ENCODE measurements at places on chromosomes 6 and 20.

DNA sequence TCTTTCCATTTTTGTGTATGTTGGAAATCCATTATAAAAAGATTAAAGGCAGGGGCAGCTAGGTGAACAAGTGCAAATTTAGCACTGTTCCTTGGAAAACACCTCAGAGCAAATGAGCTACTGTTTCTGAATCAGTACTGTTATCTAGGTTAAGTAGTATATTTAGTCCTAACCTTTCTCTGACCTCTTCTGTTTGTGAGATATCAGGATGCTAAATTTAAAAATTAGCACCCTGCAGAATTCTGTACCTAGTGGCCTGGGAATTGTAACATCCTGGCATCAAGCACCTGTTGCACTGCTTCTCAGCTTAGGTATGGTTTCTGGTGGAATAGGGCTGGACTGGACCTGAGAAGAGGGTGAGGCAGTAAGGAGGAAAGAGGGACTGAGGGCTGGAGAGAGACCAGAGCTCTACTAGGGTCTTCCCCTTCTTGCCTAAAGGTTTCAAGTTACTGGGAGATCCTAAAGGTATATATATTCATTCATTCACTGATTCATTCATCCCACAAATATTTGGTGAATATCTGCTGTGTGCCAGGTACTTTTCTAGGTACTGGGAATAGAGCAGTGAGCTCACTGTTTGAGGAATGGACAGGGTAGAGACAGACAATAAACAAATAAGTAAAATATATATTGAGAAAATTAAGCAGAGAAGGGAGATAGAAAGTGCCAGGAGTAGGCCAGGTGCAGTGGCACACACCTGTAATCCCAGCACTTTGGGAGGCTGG, 5.2 kb downstream of the ZNF76 start:
- DNase-seq: no peak

- no peak for DNase-seq
These were observed 35.2 kb downstream of the PPP1R14C start for GRCh38 chr6:150177952-150178520.

- DNase-seq: no peak
These were observed 90.4 kb downstream of the BCKDHB start for GRCh38 chr6:80196906-80197305.

GRCh38 chr6:14645841-14646240, 528.3 kb downstream of the CD83 start:
- no peak for DNase-seq

DNA sequence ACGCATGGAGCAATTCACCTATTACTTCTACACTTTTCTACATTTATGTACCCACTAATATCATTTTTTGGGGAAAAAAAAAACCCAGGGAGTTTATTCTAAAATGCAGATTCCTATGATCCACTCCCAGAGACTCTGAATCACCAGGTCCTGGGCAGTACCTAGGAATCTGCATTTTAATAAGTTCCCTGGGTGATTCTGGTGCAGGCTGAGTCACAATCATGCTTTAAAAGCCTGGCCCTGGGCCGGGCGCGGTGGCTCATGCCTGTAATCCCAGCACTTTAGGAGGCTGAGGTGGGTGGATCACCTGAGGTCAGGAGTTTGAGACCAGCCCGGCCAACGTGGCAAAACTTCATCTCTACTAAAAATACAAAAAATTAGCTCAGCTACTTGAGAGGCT, 43.3 kb upstream of the MLN start:
- no peak for DNase-seq

DNA sequence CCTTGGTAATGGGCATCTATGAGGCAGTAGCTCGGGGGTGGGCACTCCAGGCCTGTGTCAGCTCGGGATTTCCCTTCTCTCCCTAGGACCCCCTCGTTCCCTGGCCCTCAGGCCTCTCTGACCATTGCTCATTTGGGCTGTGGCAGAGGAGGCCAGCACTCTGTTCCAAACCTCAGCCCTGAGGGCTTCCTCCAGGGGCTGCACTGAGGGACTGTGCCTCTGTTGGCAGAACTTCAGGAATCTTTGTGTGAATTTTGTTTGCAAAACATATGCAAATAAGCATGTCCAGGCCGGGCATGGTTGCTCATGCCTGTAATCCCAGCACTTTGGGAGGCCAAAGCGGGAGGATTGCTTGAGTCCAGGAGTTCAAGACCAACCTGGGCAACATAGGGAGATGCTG, 11.0 kb downstream of the PACSIN1 start:
- no peak for DNase-seq

DNA sequence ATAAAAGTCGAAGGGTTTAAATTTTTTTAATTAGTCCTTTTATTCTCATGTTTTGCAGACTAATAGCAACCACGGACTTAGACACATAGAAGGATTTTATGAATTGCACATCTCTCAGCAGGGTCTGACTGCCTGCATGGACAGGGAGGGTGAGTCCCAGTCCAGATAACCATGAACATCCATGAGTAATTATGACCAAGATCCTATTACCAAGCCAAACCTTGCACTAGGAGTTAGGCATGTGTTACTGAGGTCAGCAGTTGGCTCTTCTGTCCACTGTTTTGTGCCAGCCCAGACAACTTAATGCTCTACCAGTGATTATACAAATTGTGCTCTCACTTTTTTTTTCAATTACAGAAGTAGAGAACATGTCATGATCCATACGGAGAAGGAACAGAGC, 211.2 kb downstream of the MAFB start:
- no peak for DNase-seq

GRCh38 chr20:57195469-57196100, 70.9 kb downstream of the BMP7 start:
- DNase-seq: no peak

All from GM06990 (cell line).